ENCODE measurements at places on chromosomes 6 and 20. TPM values are rescaled to one million over a fixed set of nuclear protein-coding genes. Genes with fewer than 3 reads are reported as not detected.

GRCh38 chr6:25329982-25330381 lies 50.8 kb downstream of the CARMIL1 start:
- DNase-seq = no peak
- no peak overlapping the region for H3K27ac ChIP-seq
- H3K4me1 ChIP-seq = peaks cover 24% of the 10 kb centered on the region
- H3K36me3 ChIP-seq = no peaks in the 10 kb centered on the region
- no peaks in the 10 kb centered on the region for H3K27me3 ChIP-seq

LPIN3 gene
- total RNA-seq = 0.87 TPM

GRCh38 chr6:126738641-126739040 lies 379.8 kb upstream of the RSPO3 start:
- H3K4me3 ChIP-seq = no peak overlapping the region
- H3K27me3 ChIP-seq = no peaks in the 10 kb centered on the region
- H3K27ac ChIP-seq = no peak overlapping the region
- no peaks in the 10 kb centered on the region for H3K4me1 ChIP-seq
- DNase-seq = no peak
- H3K36me3 ChIP-seq = no peaks in the 10 kb centered on the region

TFAP2D gene
- total RNA-seq = not detected

DNA sequence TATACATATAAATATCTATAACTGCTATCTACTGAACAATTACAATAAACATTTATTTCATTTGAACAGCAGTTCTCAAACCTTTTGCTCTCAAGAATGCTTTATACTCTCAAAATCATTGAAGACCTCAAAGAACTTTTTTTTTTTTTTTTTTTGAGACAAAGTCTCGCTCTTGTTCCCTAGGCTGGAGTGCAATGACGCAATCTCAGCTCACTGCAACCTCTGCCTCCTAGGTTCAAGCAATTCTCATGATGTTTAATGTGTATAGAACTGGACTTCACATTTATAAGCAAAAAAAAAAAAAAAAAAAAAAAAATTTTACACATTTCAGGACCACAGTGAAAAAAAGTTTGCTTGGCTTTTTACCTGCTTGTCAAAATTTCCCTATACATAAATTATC lies 11.7 kb downstream of the UBE2V1 start:
- no peak overlapping the region for H3K4me3 ChIP-seq
- no peak overlapping the region for H3K27ac ChIP-seq
- peaks cover 34% of the 10 kb centered on the region for H3K36me3 ChIP-seq
- H3K4me1 ChIP-seq = peaks cover 50% of the 10 kb centered on the region
- no peak for DNase-seq

- no peak overlapping the region for H3K27ac ChIP-seq
- peak overlapping the region; percentile 92 for H3K4me3 ChIP-seq
- H3K4me1 ChIP-seq = peaks cover 27% of the 10 kb centered on the region
- no peaks in the 10 kb centered on the region for H3K27me3 ChIP-seq
Measured at GRCh38 chr20:17971300-17972013, 2.6 kb downstream of the MGME1 start.

DNA sequence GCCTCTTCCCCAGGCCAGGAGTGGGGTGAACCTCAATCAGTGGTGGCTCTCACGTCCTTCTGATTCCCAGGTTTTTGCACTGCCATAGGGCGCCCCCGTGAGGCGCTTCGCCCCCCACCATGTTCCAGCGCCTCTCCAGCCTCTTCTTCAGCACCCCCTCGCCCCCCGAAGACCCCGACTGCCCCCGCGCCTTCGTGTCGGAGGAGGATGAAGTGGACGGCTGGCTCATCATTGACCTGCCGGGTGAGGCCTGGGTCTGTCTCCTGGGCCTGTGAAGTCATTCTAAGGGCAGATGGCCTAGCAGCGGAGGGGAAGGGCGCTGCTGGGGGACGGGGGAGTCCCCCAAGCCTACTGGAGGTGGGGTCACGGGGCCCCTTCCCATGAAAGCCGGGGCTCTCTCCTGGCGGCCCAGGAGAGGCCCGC lies 4.5 kb downstream of the TP53INP2 start:
- no peaks in the 10 kb centered on the region for H3K27me3 ChIP-seq
- H3K36me3 ChIP-seq = peaks cover 17% of the 10 kb centered on the region
- peak; percentile 81 for DNase-seq
- peak overlapping the region; percentile 89 for H3K27ac ChIP-seq
- peaks cover 30% of the 10 kb centered on the region for H3K4me1 ChIP-seq

- no peaks in the 10 kb centered on the region for H3K36me3 ChIP-seq
- H3K27ac ChIP-seq = no peak overlapping the region
- DNase-seq = no peak
- no peaks in the 10 kb centered on the region for H3K4me1 ChIP-seq
Measured at GRCh38 chr20:24580006-24580405, 110.6 kb downstream of the SYNDIG1 start.

BNIP5 gene
- total RNA-seq = not detected

FOXC1 gene
- total RNA-seq = 0.16 TPM

DNA sequence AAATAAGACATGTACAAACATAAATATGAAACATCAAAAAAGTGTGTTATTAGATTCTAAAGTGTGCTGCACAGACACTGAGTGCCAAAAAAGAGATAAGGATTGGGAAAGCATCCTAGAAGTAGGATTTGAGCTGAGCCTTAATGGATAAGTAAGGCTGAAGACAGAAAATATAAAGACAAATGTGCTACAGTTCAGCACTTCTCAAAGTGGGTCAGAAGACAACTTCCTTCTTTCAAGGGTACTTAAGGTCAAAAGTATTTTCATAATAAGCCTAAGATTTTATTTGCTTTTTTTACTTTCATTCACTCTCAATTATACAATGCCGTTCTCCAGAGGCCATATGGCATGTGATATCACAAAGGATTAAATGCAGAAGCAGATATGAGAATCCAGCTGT lies 16.8 kb downstream of the USP45 start:
- peak overlapping the region; percentile 1 for H3K27ac ChIP-seq
- DNase-seq = no peak
- no peaks in the 10 kb centered on the region for H3K27me3 ChIP-seq
- peaks cover 36% of the 10 kb centered on the region for H3K36me3 ChIP-seq

DNA sequence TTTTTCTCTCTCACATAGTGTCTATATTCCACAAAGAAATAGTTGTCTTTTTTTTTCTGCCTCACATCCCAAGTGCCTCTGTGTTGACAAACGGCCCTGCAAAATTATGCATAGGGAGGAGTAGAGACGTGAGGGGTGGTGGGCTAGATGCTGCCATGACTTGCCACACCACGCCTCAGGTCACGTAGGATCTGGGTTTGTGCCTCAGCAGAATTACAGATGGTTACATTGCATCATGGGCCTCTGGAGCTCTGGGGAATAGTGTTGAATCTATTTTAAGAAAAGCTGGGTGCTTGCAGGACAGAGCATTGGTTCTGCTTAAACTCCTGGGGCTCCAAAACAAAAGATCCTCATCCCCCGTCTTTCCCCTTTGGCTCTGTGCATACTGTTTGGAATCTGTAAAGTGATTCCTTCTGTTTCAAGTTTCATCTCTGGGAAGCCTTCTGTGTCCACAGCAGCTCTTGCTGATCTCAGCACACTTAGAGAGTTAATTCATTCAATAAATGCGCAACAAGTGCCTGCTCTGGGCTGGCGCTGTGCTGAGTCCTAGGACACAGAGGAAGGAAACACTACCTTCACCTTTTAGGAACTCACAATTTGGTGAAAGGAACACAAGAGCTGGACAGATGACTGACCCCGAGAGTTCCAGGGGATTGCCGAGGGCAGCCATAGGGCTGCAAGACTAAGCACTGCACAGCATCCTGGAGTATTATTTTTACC lies 2.4 kb downstream of the FANCE start:
- no peak overlapping the region for H3K27ac ChIP-seq
- no peaks in the 10 kb centered on the region for H3K27me3 ChIP-seq
- peaks cover 34% of the 10 kb centered on the region for H3K4me1 ChIP-seq
- peaks cover 30% of the 10 kb centered on the region for H3K36me3 ChIP-seq

All from activated CD8-positive, alpha-beta T cell treated with anti-CD3 and anti-CD28 coated beads for 36 hours (primary cell).